ENCODE measurements at places on chromosomes 16 and 17.

- DNase-seq = peak; percentile 26
These were observed 146.5 kb downstream of the RGS9 start for GRCh38 chr17:65283704-65284103.

DNA sequence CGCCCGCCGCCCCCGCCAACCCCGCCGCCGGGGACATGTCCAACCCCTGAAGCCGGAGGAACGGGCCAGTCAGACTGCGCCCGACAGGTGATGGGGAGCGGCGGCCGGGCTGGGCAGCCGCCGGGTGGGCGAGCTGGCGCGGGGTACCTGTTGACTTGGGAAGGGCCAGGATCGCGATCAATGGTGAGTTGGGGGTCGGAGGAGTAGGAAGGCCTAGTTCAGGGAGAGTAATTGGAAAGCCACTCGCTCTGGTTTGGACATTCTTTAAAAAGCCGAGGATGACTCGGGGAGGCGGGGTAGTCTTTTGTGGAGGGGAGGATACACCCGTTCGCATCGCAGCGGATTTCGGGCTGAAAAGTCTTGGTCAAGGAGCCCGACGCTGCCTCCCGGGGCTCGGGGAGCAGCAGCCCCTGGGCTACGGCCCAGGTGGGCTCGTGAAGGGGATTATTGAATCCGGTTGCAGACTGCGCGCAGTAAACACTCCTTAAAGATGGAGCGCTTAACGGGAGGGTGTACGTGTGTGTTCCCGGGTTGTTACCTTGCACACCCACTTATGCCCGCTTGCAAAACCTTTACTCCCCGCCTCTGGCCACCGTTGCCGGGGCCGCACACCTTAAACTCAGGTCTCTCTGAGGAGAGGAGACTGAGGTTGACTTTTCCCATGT, 123.8 kb downstream of the GOSR1 start:
- DNase-seq = peak; percentile 11

- DNase-seq = no peak
These were observed 26.7 kb downstream of the CDK5RAP3 start for GRCh38 chr17:47997586-47997985.

- DNase-seq = no peak
These were observed 3.7 kb downstream of the SERPINF1 start for GRCh38 chr17:1765576-1765975.

- DNase-seq = no peak
These were observed 51.6 kb downstream of the ACTG1 start for GRCh38 chr17:81460856-81461460.

GRCh38 chr17:42067371-42068091, 17.1 kb upstream of the C17orf113 start:
- peak; percentile 23 for DNase-seq

GRCh38 chr16:10992797-10993196, 48.4 kb downstream of the CLEC16A start:
- DNase-seq = peak; percentile 93

DNA sequence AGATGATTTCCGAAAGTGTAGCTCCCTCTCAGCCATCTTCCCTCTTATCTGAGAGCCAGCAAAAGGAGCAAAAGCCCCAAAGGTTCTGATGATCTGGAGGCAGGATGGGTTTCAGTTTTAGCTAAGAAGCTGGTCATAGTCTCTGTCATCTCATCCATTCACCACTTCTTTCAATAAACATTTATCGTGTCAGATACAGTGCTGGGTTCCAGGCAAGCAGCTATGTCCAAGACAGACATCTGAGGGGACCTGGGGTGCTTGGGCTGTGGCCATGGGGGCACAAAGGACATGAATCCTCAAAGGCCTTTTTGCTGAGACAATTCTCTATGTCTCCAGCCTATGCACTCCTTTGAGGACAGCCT, 1.0 kb upstream of the ETV4 start:
- DNase-seq = no peak

DNA sequence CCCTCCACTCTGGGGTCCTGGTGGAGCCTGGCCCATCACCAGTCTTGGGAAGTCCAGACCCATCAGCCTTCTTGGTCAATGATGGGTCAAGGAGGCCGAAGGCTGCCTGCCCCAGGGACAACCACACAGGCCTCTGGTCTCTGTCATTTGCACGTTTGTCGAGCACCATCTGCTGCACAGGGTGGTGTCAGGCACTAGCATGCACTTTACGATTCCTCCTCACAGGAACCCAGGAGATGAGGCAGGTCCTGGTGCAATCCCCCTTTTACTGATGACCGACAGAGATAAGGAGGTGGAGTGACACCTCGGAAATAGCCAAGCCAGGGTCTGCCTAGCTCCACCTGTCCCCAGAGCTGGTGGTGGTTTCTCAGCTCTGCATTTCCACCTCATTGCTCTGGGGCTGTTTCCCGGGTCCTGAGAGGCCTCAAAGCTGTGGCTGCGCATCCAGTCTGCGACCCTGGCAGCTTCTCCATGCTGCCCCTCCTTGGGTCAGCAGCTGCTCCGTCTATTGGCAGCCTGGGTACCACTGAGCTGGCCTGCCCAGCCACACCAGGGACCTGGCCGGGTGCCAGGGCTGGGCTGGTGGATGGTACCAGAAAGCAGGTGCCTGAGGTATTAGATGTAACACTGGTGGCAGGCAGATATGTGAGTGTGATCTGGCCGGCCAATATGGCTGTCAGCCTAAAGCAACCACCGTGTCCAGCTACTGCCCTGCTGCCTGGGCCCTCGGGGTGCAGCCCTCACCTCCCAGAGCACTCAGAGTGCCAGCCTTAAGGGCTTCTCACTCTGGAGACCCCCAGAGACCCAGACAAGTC, 10.0 kb downstream of the MMP15 start:
- no peak for DNase-seq

DNA sequence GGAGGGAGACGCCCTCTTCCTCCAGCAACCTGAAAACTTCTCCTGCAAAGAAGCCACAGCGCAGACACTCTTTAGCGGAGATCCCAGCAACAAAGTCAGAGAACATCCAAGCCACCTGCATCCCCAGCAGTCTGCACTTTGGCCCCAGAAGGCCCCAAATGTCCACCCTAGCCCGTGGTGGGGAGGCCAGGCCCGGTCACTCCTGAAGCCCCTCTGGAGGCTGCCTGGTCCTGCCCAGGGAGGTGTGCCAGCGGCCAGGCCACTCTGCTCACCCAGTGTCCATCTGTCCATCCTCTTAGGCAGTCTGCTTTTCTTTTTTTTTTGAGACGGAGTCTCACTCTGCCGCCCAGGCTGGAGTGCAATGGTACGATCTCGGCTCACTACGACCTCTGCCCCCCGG, 5.4 kb downstream of the HAGHL start:
- no peak for DNase-seq

DNA sequence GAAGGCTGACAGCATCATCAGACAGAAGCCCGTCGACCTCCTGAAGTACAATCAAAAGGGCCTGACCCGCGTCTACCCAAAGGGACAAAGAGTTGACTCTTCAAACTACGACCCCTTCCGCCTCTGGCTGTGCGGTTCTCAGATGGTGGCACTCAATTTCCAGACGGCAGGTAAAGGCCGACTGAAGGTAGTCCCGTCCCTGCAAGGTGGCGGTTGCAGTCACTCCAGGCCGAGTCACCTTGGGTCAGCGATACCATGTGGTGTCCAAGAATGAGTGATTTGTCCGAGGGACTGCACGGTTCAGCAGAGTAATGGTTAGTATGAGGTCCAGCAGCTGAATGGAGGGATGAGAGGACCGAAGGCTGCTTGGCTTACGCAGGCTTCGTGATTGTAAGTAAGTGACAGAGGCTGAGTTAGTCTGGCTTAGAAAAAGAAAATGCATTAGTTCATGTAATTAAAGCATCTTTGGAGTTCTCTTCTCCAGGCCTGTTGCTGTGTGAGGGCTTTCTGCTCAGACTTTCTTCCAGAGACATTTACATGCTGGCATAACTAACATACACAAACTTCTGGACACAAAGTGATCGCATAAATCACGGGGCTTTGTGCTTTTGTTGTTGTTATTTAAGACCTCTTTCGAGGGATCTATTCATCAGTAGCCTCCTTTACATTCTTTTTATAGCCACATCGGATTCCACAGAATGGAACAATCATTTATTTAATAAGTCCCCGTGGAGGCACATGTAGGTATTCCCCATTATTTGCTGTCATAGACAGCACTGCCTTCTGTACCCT, 74.9 kb downstream of the SDR42E1 start:
- no peak for DNase-seq

DNA sequence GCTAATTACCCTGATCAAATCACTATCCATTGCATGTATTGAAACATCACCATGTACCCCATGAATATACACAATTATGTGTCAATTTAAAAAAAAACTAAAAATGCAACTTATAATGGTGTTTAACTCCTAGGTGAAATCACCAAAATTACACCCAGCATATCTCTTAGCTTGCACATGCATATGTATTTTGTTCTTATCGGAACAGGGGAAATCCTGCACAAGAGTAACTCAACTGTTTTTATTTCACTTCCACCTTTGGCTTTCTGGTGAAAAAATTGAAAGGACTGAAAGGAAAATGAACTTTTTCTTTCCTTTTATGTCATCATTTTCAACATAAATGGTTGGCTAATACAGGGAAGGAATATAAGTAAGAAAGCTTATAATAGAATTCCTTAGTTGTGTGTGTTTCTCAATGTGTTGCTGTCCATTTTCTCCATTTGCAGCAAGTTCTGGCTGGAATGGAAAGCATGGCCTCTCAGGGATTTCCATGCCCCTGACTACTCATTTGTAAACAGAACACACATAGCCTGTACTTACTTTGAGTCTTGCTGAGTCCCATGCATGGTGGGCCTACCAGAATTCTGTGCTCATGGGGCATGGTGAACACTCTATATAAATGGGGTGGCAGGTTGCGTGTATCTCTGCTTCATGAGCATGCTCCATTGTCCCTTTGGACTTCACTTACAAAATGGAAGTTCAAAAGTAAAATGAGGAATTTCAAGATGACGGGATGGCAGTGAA, 462.0 kb downstream of the HS3ST3B1 start:
- DNase-seq = no peak

DNA sequence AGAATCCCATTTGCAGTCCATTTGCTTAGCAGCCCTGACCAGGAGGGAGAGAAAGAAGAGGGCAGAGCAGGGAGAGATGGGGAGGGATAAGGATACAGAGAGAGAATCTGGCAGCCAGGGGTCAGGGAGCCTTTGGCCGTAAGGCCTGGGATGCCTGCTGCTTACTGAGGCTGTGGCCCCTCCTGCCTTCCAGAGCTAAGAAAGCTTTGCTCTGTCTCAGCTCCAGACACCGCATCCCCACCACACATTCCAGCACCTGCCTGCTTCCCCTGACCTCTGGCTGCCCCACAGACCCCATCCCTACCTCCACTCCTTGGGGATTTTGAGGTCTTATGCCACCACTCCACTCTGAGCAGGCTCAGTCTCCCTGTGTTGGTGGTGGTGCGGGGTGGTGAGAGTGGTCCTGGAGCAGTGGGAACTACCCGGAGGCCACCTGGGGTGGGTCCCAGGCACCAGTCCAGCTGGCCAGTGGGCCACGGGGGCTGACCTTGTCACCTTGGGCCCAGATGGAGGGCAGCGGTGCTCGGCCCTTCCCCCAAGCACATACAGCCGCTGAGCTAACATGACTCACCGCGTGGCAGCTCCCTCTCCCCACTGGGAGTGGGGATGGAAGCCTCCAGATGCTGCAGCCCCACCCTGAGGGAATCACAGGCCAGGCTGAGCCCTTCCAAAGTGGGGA, 58.3 kb downstream of the RAI1 start:
- peak; percentile 64 for DNase-seq

DNA sequence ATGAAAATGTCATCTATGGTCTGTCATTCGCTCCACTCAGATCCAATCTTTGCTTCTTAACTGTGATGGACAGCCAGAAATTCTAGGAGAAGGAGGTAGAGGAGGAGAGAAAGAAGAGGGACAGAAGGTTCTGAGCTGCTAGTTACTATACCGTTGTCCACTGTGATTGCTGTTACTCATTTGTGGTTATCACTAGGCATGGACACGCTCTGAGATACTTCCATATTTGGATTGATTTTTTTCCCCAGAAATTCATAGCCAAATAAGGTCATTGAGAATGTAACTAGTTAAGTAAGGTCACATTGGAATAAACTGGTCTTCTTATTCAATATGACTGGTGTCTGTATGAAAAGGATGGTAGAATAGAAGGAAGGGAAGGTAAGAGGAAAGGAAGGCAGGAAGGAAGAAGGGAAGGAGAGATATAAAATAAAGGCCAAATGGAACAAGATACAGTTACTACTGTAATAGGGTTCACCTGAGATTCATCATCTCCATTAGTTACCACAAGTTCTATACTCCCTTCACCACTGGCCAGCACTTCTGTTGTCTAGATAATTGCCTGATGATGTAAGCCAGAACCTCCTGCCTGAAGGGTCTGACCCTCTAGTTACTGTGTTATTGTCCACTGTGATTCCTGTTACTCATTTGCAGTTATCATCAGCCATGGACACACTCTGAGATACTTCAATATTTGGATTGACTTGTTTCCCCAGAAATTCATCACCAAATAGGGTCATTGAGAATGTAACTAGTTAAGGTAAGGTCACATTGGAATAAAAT, 2.9 kb downstream of the KRTAP9-7 start:
- no peak for DNase-seq

DNA sequence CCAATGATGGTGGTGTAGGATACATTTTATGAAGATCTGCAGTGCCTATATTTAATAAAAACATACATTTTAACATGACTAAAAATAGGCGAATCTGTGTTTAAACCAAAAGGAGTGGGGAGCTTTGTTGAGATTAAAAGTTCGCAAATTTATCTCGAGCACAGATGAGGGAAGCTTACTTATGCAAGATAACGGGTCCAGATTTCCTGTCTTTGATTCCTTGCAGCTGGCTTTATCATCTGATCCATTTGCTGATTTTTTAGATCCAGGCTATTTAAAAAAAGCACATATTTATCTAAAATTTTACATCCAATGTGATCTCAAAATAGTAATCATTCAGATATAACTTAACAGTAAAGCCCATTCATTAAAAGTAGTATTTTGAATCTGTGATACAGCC, 57.0 kb upstream of the INTS2 start:
- no peak for DNase-seq

GRCh38 chr17:43372273-43372911, 26.4 kb upstream of the ARL4D start:
- DNase-seq = no peak

DNA sequence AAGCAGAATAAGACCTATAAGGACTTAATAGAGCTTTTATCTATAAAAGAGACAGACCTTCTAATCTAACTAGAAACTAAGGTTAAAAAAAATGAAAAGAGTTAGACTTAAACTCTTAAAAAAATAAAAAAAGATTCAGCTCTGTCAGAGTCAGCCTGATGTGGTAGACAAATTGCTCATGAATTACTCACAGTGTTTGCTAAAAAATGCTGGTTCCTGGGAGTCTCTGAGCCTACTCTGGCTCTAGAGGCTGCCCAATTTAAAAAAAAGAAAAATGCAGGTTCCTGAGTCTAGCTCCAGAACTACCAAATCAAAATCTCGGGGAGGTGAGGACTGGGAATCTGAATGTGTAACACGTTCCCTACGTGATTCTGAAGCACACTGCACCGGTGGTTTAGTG, 18.1 kb downstream of the SOST start:
- DNase-seq = peak; percentile 59

DNA sequence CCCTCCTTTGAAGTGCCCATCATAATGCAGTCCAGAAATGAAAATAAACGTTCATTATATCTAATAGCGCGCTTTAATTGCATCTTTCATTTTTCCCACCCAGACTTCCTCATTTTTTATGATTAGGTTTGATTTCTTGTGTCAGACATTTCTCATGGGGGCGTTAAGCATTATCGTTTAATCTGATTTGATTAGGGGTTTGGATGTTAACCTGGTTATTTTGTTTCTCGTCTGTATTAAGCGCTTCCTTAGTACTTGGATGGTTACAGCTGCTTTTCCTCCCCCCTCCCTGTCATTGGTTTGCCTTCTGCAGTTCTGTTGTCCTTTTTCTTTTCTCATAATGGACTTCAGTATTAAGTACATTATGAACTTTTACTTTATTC, 540 bp downstream of the MFSD11 start:
- no peak for DNase-seq

- peak; percentile 21 for DNase-seq
These were observed at the start of gene CHD3 for GRCh38 chr17:7888184-7888920. TSS of gene CHD3 (plus strand) at chr17:7888789. CDS start at chr17:7889001, 212 bp downstream.

Data from IMR-90 (cell line).